Transverse colon (tissue), 4 donors: ENCODE measurements at places on chromosomes 7 and 10.

DNA sequence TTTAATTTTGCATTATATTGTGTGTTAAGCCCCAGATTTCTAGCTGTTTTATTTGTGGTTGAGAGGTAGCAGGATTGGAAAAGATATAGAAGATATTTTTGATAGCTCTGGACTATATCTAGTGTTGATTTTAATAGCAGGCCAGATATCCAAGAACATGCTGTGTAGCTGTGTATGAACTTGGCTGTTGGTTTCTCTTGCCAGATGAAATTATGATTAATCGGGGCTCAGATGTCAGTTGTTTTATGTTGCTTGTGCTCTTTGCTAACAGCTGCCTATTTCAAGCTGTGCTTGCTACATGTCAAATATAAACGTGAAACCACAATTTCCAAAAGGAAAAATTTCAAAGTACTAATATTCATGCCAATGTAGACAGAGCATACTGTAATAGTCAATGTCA is 141.1 kb downstream of the GRM3 start:
- DNase-seq = no peak

DNA sequence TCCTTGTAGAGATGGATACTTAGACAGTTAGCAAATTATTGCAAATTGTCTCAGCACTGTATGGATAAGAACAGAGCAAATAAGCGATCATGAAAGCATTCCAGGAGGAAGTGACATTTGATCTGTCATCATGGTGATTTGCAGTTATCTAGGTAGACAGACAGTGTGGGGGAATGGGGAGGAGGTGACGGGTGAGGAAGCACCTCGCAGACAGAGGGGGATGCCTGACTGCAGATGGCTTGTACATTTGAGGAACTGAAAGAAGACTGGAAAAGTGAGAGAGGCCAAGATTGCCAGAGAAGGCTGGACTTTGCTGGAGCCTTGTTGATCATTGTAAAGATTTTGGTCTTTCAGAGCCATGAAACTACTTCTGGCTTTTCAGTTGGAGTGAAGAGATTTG is 318.2 kb upstream of the CELF2 start:
- DNase-seq = no peak

- no peak for DNase-seq
Measured at GRCh38 chr10:132040046-132040445, 25.7 kb upstream of the JAKMIP3 start.

- DNase-seq = no peak
Measured at GRCh38 chr7:27345164-27345887, 102.7 kb downstream of the EVX1 start.

- no peak for DNase-seq
Measured at GRCh38 chr7:150668472-150668911, 17.0 kb upstream of the GIMAP2 start.

DNA sequence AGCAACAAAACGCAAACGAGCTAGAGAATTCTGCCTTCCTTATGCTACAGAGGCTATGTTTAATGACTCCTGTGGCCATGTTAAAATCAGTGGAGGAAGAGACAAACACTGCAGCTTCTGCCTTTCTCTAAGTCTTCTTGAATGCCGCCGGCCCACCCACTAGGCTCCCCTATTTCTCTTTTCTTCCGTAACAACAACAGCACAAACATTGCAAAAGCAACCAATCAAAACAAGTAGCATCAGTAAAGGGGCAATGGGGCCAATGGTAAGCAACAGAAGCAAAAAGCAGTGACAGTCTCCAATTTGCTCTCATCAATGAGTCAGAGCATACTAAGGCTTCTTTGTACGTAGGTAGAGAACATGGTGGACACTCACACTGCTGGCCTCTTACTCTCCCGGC is 26.8 kb downstream of the DNAJC1 start:
- DNase-seq = no peak

- DNase-seq = no peak
Measured at GRCh38 chr10:30752481-30752881, 122.9 kb upstream of the LYZL2 start.

DNA sequence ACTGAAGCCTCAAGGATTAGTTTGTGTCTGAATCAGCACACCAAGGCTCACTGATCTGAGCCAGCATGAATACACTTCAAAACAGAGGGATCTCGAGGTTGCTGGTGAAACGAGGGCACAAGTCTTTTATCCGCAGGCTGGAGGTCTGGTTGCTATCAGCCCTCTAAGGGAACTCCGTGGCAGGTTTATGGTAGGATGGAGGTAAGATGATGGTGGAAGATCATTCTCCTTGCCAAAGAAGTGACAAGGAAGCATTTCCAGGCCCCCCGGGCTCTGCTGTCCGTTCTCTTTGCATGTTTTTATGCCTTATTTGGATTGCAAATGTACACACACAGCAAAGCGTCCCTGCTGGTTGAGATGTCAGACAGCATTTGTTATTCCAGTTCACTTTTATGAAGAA is 268.3 kb downstream of the ARHGAP12 start:
- peak; percentile 19 for DNase-seq

DNA sequence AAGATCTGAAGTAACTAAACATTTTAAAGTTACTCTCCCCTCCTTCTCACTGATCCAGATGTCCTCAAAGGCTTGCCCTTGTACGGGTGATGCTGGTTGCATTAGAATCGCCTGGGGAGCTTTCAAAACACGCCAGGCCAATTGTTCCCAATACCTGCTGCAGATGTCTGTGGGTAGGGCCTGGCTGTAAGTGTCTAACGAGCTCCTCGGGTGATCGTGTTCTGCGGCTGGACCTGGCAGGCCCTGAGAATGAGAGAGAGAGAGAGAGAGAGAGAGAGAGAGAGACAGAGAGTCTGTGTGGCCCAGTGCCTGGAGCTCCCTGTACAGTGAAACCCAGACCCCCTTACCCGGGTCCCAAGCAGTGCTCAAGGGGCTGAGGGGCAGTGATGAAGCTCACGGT is 8.4 kb downstream of the COL13A1 start:
- no peak for DNase-seq

GRCh38 chr7:107816011-107816566 is 13.1 kb upstream of the SLC26A3 start:
- no peak for DNase-seq

DNA sequence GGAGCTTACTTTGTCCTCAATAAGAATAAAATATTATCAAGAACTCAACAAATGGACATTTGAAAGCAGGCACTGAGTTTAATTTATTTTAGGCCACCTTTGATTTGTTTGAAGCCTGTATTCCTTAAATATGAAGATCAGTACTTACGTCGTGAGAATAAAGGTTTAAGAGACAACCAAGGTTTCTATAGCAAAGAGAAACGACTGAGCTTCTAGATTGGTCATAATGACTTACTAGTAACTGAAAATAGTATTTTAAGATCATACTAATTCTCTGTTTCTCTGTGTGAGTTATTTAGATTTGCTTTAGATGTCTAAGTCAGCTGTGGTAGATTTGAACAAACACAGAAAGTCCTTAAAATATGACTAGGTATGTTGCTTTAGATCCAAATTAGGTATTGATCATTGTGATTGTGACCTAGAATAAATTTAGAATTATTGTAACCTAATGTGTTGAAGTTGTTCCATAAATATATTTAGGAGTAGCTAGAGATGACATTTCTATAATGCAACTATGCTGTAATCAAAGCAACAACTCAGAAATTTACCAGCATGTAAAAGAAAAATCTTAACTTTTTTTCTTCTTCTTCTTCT is 2.4 kb upstream of the GLCCI1 start:
- no peak for DNase-seq

- no peak for DNase-seq
Measured at GRCh38 chr7:142714375-142714774, 34.9 kb upstream of the PRSS1 start.

DNA sequence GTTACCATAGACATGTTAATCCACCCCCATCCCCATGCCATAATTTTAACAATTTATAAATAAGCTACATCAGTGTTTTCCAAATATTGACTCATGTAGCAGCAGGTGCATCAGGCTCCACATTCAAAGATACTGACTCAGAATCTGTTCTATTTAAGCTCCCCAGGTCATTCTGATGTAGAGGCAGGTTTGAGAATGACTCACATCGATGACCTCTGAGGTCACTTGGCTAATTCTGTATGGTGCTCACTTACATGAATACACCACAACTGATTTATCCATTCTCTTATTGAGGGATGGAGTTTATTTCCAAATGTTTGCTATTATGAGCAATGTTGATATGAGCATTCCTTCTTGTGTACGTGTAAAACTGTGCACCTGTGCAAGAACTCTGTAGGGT is 1159.0 kb downstream of the TYW1 start:
- DNase-seq = no peak

GRCh38 chr7:158117341-158118222 is 470.0 kb downstream of the PTPRN2 start:
- DNase-seq = no peak
